ENCODE measurements at places on chromosomes 12 and 14.

DNA sequence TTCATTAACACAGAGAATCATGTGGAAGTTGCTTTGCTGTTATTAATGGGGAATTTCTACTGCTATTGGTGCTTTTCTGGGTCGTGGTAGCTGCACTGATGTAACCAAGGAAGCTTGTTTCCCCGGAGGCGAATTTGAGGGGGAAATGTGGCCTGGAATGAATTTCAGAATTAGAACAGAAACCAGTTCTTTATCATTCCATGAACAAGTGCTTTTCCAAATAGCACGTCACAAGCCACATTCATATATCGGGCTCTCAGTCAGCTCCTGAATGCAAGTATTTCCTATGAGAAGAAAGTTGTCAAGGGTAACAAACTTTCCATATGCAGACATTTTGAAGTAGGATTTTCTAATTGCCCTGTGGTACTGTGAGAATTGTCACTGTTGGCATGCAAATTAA is 1353.2 kb downstream of the AACS start:
- no peak for DNase-seq

- DNase-seq: peak; percentile 12
Observed at GRCh38 chr14:49451938-49452337, 134.2 kb downstream of the RPS29 start.

- no peak for DNase-seq
Observed at GRCh38 chr12:12099102-12099501, 28.4 kb downstream of the BCL2L14 start.

GRCh38 chr12:25041006-25041741 is 92.3 kb upstream of the BCAT1 start:
- no peak for DNase-seq

GRCh38 chr12:72444125-72444524 is 172.0 kb downstream of the TRHDE start:
- DNase-seq: peak; percentile 36

GRCh38 chr14:33525626-33526025 is 425.2 kb downstream of the EGLN3 start:
- no peak for DNase-seq

DNA sequence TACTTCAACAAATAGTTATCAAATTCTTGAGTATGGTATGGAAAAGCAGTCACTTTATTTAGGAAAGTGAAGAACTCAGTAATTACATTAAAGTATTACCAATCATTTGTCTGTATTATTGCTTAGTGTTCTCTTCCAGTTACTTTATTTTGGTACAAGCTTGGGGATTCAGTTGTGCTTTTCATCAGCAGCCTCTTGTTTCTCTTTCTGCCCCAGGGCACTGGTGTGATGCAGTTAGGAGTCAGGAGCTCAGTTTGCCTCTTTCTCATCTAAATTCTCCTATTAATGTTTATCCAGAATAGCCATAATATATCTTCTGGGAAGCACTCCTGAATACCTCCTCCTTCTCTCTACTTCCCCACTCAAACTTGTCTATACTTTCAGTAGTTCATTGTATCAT is 25.7 kb downstream of the PMCH start:
- no peak for DNase-seq

DNA sequence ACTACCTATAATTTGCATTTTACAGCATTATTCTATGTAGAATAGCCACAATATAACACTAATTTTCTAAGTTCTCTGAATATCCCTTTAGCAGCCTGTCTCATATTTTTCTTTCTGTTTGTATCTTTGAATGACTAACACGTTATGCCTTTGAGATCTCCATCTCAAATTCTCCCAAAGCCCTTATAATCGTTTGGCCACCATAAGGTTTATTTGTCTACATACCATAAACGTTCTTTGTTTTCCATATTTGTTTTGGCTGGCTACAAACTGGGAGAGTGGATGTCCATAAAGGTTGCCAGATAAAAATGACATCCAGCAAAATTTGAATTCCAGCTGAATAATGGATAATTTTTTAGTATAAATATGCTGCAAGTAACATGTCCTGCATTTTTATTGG is 203.7 kb downstream of the STXBP6 start:
- DNase-seq: no peak

- DNase-seq: no peak
Observed at GRCh38 chr12:18570543-18570942, 167.3 kb downstream of the PLCZ1 start.

DNA sequence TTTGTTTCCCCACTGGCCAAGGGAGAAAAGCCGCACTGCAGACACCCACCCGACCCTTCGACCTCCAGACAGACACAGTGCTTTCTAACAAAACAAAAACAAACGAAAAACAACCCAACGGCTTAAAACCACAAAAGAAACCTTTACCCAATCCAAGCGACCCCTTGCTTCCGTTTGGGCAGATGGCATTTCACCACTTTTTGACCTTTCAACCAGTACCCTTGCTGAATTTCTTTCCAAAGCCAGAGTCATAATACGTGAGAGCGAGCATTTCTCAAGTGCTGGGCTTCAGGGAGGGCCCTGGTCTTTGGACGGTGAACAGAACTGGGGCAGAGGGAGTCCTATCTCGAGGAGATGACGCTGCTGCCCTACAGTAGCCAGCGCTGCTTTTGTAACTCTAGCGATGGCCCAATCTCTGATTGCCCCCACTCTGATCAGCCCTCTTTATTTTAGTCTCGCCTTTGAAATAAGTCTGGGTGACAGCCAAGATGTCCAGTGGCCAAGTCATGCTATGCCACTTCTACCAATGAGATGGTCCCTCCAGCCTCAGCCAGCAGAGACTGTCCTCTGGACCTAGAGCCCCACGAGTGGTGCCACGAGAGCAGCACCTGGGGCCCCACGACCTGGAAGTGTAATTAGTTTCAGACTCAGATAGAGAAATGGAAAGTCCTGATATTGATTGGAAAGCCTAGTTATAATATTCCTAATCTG is 21.9 kb upstream of the ADIPOR2 start:
- no peak for DNase-seq

DNA sequence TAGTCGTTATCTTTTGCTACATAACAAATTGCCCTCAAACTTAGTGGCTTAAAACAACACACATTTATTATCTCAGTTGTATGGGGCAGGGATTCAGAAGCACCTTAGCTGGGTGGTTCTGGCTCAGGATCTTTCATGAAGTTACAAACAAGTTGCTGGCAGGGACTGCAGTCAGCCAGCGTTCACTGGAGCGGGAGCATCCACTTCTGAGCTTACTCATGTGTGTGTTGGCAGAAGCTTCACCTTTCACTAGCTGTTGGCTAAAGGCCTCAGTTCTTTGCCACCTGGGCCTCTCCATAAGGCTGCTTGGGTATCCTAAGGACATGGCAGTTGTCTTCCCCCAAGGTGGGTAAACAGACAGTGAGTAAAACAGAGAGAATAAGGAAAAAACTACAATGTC is 365.7 kb downstream of the RPS29 start:
- DNase-seq: no peak

GRCh38 chr12:107304588-107305532 is 211.5 kb upstream of the CRY1 start:
- no peak for DNase-seq

GRCh38 chr14:68627868-68628604 is 164.8 kb downstream of the ZFP36L1 start:
- DNase-seq: peak; percentile 87

DNA sequence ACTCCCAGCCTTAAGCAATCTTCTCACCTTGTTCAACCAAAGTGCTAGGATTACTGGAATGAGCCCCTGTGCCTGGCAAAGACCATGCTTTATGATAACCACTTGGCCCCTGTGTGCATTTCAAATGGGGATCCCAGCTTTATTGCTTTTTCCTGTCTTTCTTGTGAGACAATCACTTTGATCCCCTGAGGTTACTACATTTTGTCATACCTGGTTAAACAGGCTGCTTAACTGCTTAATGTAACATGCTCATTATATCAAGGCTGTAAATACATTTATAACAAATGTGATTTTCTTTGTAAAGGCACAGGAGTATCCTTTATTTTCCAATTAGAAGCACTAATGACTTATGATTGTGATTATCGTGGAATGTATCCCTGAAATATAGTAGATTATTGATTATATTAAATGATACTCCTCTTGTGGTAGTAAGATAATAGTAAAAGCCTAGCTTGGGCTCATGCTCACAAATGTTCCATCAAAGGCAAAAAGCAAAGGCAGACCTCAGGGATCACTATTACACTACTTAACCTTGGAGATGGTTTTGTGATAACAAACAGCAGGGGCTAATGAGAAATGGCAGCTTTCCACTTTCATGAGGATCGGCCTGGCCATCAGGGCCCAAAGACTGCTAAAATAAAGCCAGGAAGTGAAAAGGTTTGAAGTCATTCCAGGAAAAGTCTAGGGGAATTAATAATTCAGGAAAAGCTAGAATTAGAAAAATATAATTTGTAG is 290.8 kb upstream of the MDGA2 start:
- DNase-seq: no peak

DNA sequence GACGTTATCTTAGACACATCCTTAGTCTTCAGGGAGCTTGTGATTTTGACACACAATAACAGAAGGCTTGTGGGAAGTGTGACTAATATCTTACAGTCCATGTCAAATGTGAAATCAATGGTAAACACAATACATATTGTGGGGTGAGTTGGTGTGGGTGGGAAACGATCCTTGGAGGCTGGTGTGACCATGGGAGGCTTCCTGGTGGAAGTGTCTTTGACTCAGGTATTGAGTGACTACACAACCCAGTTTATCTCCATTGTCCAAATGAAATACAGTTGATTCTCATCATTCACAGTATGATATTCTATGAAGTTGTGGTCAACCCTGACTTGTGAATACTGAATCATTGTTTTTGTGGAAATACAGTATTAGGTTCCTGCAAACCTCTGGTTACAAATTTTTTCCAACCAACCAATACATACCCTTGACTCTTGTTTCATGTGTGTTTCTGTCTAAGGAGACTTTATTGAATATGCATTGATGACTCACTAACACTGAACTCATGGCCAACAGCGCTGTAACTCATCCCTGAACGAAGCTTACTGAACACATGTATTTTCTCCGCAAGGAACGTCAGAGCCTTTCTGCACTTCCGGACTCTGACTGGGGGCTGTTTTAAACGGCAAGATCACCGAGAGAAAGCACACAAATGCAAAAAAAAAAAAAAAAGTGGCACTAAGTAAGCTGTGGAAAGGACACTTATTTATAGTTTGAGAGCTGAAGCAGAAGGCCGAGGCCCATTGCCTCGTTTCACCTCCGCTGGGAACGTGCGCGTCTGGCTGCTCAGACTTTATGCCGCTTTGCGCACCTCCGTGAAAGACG is 59.0 kb downstream of the CLMN start:
- DNase-seq: no peak

DNA sequence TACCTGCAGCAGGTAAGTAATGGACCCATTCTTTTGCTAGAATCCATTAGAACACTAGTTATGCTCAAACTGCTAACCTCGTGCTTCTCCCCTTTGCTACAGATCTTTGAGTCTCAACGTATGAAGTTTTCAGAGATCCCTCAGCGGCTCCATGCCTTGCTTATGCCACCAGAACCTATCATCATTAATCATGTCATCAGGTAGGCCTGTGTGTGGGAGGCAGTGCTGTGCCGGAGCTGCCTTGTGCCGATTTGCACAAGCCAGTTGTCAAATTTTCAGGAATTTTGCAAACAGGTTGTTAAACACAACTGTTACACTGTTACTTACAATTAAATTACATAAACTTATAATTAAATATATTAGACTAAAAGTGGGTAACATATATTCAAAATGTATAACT is 5.2 kb downstream of the SMARCD1 start:
- DNase-seq: no peak

DNA sequence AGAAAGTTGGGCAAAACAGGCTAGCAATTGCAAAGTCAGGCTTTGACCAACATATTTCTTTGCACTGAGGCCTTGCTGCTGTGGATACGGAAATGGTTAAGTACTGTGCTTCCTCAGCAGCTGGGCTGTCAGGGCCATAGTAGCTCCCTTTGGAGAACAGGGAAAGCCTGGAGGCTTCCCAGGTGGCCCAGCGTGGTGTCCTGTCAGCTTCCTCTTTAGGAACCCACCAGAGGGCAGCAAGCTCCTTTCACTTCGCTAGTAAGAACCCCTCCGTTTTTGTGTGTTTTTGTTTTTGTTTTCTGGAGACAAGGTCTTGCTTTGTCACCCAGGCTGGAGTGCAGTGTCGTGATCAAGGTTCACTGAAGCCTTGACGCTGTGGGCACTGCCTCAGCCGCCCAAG is 1.7 kb upstream of the CFAP251 start:
- peak; percentile 86 for DNase-seq

- DNase-seq: peak; percentile 11
Observed at GRCh38 chr12:82357845-82358199, 365 bp downstream of the CCDC59 start.
